Upper lobe of left lung (tissue), 6 donors: ENCODE measurements at places on chromosomes 6 and 20. TPM values are rescaled to one million over a fixed set of nuclear protein-coding genes. Genes with fewer than 3 reads are reported as not detected.

Gene SYNDIG1
- not detected for total RNA-seq

Gene COX7A2
- total RNA-seq = 45.6 TPM

Gene DDX39B
- 253 TPM for total RNA-seq

Gene SCUBE3
- 0.67 TPM for total RNA-seq

Gene HLA-DQB2
- 23.4 TPM for total RNA-seq

Gene ZFAND3
- 66.4 TPM for total RNA-seq

DNA sequence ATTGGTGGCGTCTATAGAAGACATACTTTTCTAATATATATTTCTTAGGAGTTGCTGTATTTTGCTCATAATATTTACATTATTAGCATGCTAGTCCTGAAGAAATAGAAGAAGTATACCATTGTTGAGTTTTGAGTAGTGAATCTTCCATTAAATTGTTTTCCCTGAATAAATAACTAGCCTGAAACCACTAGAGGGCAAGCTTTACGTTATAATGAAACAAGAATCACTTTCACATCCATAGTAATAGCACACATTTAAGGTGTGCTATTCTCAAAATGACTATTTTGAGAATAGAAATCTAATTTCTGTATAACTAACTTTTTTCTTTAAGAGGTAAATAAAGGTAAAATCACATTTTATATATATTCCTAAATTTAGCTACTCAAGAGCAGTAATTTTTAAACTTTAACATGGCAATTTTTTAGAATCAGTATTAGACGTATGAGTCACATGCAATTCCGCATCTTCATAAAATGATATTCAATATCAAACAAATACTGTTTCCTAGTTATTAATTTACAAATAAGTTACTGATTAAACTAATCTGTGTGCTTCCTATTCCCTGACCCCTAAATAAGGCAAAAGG is 213.2 kb upstream of the MANEA start:
- no peak for DNase-seq
- H3K27ac ChIP-seq = no peak overlapping the region
- H3K4me1 ChIP-seq = no peaks in the 10 kb centered on the region
- no peaks in the 10 kb centered on the region for H3K36me3 ChIP-seq
- H3K27me3 ChIP-seq = no peaks in the 10 kb centered on the region

DNA sequence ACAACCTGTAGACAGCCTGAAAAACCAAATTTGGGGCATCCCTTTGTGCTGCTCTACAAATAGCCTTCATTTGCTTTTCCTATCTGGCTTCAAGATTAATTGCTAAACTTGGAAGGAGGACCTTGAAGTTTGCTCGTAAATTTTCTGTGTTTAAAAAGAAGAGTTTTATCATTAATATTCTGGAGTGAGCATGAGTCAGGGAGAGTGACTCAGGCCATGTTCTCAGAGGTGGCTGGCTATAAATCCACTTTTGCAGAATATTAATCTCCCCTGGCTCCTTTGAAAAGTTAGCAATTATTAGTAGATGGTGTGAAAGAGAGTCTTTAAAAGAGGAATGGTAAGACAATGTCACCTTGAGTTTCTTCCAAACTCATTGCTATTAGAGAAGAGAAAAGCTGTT is 91.0 kb downstream of the ANKEF1 start:
- H3K27me3 ChIP-seq = no peaks in the 10 kb centered on the region
- H3K4me1 ChIP-seq = no peaks in the 10 kb centered on the region
- H3K36me3 ChIP-seq = no peaks in the 10 kb centered on the region
- no peak overlapping the region for H3K4me3 ChIP-seq
